NCI-H187 (cell line): ENCODE measurements at places on chromosomes 6 and 20.

GRCh38 chr6:33778444-33779121, 10.3 kb downstream of the LEMD2 start:
- no peak for DNase-seq

- DNase-seq: no peak
Observed at GRCh38 chr6:78561015-78561414, 306.3 kb upstream of the IRAK1BP1 start.

DNA sequence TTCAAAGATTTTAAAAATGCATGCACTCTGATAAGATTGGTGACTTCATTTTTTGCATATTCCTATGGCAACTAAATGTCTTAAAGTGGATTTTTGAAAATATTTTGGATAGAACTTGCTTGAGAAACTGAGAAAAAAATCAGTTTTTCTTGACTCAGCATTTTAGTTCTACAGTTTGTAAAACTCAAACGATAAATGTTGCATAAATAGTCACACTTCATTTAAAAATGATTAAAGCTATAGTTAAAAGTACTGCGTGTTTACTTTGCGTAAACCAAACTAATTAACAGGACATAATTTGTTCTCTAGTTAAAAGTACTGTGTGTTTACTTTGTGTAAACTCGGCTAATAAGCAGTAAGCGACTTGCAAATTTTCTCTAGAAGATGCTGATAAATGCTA, 28.3 kb upstream of the MEI4 start:
- no peak for DNase-seq

- no peak for DNase-seq
Observed at GRCh38 chr20:64069614-64070243, 6.7 kb downstream of the TCEA2 start.

GRCh38 chr20:59176812-59177211, 13.2 kb downstream of the ZNF831 start:
- no peak for DNase-seq
